ENCODE measurements at places on chromosomes 2 and 18.

- DNase-seq: no peak
Observed at GRCh38 chr2:239905306-239905705, 119.8 kb downstream of the NDUFA10 start.

DNA sequence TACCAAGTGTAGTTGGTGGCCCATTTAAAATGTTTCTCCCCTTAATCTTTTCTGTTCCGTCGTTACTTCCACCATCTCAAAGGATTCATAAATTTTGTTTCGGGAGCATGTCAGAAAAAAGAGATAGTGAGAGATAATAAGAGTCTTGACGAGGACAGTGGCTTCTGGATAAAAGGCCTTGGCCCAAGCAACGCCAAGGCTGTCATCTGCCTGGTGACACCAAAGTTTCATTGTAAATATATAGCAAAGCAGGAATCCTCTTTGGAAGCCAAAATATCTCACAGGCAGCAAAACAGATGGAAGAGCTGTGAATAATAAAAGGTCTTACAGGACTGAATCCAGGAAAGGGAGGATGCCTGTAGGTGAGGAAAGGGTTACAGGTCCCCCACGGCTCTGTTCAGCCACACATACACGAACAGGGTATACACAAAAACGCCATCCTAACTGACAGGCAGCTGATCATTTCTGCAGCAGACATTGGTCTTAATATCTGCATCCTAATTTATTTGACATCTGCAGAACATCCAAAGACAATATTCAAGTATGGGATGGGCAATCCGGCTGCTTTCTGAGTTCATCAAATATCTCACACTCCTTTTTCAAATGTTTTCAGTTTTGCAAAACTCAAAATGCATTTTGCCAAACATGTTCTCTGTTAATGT, 382.8 kb downstream of the OSR1 start:
- DNase-seq: no peak

DNA sequence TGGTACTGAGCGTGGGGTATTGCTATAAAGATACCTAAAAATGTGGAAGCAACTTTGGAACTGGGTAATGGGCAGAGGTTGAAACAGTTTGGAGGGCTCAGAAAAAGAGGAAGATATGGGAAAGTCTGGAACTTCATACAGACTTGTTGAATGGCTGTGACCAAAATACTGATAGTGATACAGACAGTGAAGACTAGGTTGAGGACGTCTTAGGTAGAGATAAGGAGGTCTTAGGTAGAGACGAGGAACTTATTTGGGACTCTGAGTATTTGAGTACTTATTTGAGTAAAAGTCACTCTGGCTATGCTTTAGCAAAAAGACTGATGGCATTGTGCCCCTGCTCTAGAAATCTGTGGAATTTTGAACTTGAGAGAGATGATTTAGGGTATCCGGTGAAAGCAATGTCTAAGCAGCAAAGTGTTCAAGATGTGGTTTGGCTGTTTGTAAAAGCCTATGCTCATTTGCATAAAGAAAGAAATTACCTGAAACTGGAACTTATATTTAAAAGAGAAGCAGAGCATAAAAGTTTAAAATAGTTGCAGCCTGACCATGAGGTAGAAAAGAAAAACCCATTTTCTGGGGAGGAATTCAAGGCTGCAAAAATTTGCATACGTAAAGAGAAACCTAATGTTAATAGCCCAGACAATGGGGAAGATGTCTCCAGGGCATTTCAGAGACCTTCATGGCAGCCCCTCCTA, 219.6 kb downstream of the PDE1A start:
- DNase-seq: no peak

GRCh38 chr18:55323051-55323994, 264.7 kb downstream of the TCF4 start:
- no peak for DNase-seq

DNA sequence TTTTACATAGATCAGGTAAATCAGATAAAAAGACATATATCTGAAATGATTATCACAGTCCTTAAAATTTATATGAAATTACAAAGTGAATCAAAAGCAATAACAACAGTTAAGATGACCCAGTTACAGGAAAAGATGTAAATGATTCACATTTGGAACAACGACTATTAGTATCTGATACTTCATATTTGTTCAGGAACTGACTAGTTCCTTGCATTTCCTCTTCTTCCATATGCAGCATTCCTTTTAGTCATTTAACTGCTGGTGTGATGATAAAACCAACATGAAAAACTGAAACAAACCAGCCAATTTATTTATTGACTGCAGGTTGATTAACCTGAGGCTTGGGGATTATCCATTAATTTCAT, 75.2 kb downstream of the RBMS1 start:
- DNase-seq: no peak

GRCh38 chr2:184455624-184456023, 142.7 kb upstream of the ZNF804A start:
- no peak for DNase-seq

- no peak for DNase-seq
Observed at GRCh38 chr2:186330050-186330449, 156.0 kb upstream of the ZC3H15 start.

DNA sequence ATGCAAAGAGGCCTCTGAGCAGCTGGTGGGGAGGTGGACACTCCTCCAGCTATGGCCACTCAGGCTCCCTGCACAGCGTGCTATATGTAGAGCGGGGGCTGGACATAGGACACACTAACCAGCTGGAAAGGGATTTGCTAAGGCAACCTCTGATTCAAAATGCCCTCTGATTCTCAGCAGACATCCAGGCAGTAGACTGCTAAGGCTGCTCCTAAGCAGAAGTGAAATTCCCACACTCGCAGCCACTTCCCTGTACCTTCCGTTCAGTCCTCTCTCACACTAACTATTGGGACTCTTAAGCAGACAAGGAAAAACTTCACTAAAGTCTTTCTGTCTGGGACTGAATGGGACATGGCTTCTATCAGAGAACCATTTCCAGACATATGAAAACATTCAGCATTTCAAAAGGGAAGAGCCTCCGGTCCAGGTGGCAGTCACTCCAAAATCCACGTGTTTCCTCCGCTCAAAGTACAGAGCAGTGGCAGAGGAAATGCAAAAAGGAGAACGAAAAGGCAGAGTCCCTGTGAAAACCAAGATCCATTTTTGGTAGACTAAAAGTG, 265.8 kb downstream of the TTC32 start:
- no peak for DNase-seq

- DNase-seq: no peak
Observed at GRCh38 chr18:2431806-2432205, 139.5 kb downstream of the METTL4 start.

GRCh38 chr18:34923911-34924310, 117.3 kb upstream of the MAPRE2 start:
- DNase-seq: no peak

DNA sequence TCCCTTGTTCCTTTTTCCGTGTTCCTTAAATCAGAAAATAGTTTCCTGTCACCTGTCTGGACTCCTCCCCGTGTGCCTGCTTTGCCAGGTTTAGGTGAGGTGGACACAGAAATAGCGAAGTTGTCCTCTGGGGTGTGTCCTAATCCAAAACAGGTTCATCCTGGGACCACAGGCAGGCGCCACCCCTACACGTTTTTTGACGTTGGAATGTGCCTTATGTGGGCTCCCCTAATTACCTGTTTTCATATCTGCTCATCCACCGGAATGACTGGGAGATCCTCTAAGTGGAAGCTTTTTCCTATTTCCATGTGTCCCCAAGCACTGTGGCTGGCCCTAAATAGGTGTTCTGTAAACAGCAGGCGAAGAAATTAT, 49.0 kb upstream of the PAIP2B start:
- DNase-seq: no peak

DNA sequence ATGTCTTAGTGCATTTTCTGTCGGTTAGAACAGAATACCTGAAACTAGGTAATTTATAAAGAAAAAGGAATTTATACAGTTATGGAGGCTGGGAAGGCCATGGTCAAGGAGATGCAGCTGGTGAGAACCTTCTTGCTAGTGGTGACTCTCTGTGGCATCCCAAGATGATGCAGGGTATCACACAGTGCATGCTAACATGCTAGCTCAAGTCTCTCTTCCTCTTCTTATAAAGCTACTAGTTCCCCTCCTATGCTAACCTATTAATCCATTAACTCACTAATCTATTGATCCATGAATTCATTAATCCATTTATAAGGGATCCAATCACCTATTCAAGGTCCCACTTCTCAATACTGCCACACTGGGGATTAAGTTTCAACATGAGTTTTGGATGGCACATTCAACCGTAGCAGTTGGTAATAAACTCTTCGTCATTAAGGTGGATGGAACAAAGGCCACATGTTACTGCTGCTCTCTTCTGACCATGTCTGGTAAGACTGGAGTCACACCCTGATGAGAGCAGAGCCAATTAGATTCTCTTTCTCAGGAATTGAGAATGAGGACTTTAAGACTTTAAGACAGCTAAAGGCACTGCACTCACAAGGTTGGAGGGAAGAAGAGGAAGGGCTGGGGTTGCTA, 211.6 kb upstream of the SMAD7 start:
- no peak for DNase-seq

DNA sequence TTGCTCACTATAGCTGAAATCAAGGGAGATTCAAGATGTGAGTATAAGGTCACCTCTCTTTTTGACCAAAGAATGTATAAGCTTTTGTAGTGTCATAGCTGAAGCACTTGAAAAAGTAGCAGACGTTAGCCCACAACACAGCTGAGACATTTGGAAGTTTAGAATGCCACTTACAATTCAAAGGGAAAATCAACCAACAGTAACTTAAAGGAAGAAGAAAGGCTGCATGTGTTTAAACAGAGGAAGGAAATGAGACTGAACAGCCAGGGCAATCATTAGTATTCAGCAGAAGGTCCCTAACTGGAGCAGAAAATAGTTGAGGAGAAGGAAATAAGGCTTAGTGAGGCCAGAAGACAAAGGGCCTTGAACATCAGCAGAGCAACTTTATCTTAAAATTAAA, 23.5 kb upstream of the SCG2 start:
- DNase-seq: no peak

- DNase-seq: no peak
Observed at GRCh38 chr2:230221493-230221892, 1.7 kb upstream of the SP110 start.

DNA sequence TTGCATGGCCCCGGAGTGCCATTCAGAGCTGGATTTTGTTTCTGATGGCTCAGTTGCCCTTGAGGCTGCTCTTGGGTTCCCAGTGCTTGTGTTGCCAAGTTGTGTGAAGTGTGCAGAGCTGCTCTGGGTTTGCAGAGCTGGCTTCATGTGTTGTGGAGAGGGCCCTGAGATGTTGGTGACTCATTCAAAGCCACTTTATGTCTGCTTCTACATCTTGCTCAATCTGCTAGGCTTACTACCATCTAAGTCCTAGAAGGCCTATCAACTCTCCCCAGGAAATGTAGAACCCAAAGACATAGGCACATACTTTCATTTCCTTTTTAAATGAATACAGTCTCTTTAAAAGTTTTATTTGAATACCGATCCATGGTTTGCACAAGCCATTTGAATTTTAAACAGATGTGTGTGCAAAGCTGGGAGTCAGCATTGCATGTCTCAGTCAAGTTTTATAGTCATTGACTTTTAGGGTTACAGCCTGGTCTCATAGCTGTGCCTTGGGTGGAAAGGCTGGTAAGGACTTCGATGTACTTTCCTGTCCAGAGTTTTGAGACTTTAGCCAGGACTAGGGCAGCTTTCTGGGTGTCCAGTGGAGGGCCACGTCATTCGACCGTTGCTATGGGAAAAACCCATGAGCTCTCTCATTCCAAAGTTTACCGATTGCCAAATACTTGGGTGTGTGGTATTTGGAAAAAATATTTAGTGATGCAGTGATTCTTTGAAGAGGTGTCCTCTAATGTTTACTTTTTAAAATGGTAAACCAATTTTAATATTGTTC, 105.0 kb downstream of the LTBP1 start:
- no peak for DNase-seq

DNA sequence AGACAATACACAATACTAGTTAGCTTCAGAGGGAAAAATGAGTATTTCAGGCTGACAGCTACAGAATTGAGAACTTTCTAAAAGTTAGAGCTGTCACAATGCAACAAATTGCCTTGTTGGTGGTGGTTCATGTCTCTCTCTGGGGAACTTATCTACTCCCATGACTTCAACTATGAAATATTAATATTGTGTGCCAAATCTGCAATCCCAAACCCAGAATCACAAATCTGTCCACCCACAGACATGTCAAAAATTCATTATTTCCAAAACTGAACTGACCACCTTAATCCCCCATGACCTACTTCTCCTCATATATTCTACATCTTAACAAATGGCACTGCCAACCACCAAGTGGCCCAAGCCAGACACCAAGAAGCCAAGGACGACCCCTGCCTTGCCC, 143.5 kb downstream of the TCF4 start:
- DNase-seq: no peak

DNA sequence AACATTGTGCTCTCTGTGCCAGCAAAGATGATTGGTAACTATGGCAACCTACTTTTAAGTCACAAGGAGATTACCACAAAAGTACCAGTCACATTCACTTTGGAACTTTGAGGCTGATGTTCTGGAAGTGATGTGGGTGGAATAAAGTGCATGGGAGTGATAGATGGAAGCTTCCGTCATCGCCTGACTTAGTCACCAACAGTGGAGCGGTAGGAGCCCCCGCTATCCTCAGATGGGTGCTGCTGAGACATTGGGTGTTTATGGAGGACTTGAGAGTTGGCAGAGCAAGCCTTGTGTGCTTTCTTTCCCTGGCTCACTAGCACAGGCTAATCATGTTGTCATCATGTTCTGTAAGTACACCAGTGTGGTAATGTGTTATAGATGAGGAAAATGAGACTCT, 4.6 kb downstream of the PPP1R7 start:
- no peak for DNase-seq

GRCh38 chr2:200300065-200300464, 6.4 kb upstream of the SPATS2L start:
- no peak for DNase-seq

GRCh38 chr2:16022548-16023240, 82.3 kb downstream of the MYCN start:
- DNase-seq: no peak
